ENCODE measurements at places on chromosomes 4 and X. TPM values are rescaled to one million over a fixed set of nuclear protein-coding genes. Genes with fewer than 3 reads are reported as not detected.

The RAB40AL gene
- 1.8 TPM for total RNA-seq

The ETDA gene
- total RNA-seq: not detected

The PPA2 gene
- total RNA-seq: 27.0 TPM

The ART3 gene
- total RNA-seq: not detected

The CD40LG gene
- not detected for total RNA-seq

The HSFX3 gene
- not detected for total RNA-seq

The SSX4B gene
- total RNA-seq: 0.71 TPM

The CCKAR gene
- not detected for total RNA-seq

The ACE2 gene
- total RNA-seq: not detected

The MGST2 gene
- 6.9 TPM for total RNA-seq

The RIBC1 gene
- 0.64 TPM for total RNA-seq

The TCEAL3 gene
- total RNA-seq: 9.0 TPM

The OTOP1 gene
- total RNA-seq: 1.4 TPM

The MAML3 gene
- 59.4 TPM for total RNA-seq

The SOWAHB gene
- total RNA-seq: 0.17 TPM

The MAGEA2B gene
- 10.6 TPM for total RNA-seq

The PRICKLE3 gene
- total RNA-seq: 1.6 TPM

The MAGEB1 gene
- total RNA-seq: not detected

The F8 gene
- 1.8 TPM for total RNA-seq

The TSPAN6 gene
- total RNA-seq: 25.7 TPM

The TLR10 gene
- not detected for total RNA-seq

The P2RY4 gene
- 0.27 TPM for total RNA-seq

The CYLC1 gene
- not detected for total RNA-seq

The RHOH gene
- total RNA-seq: not detected

The GC gene
- not detected for total RNA-seq

The CENPI gene
- 10.2 TPM for total RNA-seq

The EREG gene
- total RNA-seq: not detected

The KDR gene
- 2.0 TPM for total RNA-seq

The BMPR1B gene
- total RNA-seq: 2.4 TPM

The ETDC gene
- total RNA-seq: not detected

The LIMCH1 gene
- 22.5 TPM for total RNA-seq

The CT83 gene
- total RNA-seq: not detected

The SHROOM4 gene
- total RNA-seq: 0.96 TPM

The F11 gene
- total RNA-seq: not detected

The POLR2B gene
- total RNA-seq: 135 TPM

The TIGD4 gene
- 0.83 TPM for total RNA-seq

The TREX2 gene
- total RNA-seq: 0.29 TPM

The SPINK2 gene
- not detected for total RNA-seq

The RAB41 gene
- total RNA-seq: not detected

The GPR173 gene
- 85.3 TPM for total RNA-seq

The RBMXL3 gene
- total RNA-seq: not detected

The UGT2B7 gene
- not detected for total RNA-seq

The GNRHR gene
- not detected for total RNA-seq

The CENPVL1 gene
- total RNA-seq: not detected

The AKAP17A gene
- 30.8 TPM for total RNA-seq

The ARHGAP4 gene
- total RNA-seq: 33.5 TPM
